ENCODE measurements at places on chromosomes 5 and 9. TPM values are rescaled to one million over a fixed set of nuclear protein-coding genes. Genes with fewer than 3 reads are reported as not detected.

DNA sequence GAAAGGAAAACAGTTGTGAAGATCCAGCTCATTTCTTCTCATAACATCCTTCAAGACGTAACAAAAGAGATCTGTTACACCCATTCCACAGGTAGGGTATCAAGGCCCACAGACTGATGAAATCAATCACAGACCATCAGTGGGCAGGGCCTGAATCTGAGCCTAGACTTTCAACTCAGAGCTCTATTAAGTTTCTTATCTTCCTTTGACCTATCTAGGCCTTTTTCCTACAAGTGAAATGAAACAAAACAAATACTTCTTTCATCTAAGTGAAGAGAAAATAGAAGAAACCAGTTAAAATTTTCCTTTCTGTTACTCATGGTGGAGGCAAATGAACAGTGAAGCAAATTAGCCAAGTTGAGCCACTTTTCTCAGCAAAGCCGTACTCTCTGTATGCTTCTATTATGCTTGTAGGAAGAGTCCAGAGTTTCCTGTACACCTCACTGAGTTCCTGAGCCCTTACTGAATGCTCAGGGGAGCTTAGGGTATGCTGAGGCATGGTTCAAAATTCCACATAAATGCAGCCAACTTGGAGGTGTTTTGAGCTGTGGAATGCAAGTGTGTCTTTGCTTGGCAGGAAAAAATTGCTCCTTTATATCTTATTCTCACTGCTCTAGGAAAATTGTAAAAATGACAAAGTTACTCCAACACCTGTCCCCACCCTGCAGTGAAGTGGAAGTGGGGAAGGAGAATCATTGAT is 91.9 kb downstream of the FEM1C start:
- no peak overlapping the region for H3K4me3 ChIP-seq
- no peaks in the 10 kb centered on the region for H3K27me3 ChIP-seq
- no peaks in the 10 kb centered on the region for H3K36me3 ChIP-seq
- no peak for DNase-seq
- no peak overlapping the region for H3K27ac ChIP-seq
- H3K4me1 ChIP-seq, result peaks cover 33% of the 10 kb centered on the region

DNA sequence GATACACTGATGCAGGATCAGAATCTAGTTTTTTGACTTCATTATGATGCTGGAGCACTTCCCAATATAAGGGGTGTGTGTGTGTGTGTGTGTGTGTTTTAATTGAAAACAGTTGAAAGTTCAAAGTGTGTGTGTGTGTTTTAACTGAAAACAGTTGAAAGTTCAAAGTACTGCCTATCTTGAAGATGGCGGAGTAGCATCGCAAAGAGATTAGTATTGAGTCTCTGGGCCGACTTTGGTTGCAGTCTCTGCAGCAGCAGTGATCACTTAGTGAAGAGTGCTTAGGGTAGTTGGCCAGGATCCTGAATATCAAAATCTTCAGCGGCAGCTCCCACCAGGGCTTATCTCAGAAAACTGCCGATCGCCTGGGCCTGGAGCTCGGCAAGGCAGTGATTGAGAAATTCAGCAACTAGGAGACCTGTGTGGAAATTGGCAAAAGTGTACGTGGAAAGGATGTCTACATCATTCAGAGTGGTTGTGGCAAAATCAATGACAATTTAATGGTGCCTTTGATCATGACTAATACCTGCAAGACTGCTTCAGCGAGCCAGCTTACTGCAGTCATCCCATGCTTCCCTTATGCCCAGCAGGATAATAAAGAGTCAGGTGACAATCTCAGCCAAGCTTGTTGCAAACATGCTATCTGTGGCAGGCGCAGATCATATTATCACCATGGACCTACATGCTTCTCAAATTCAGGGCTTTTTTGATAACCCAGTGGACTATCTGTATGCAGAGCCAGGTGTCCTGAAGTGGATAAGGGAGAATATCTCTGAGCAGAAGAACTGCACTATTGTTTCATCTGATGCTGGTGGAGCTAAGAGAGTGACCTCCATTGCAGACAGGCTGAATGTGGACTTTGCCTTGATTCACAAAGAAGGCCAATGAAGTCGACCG is 7.3 kb upstream of the SCAI start:
- no peak overlapping the region for H3K27ac ChIP-seq
- H3K27me3 ChIP-seq, result no peaks in the 10 kb centered on the region
- peaks cover 22% of the 10 kb centered on the region for H3K4me1 ChIP-seq
- peaks cover 60% of the 10 kb centered on the region for H3K36me3 ChIP-seq

GRCh38 chr5:2147504-2148311 is 265.0 kb upstream of the IRX4 start:
- H3K27ac ChIP-seq, result no peak overlapping the region
- H3K4me3 ChIP-seq, result no peak overlapping the region
- peaks cover 41% of the 10 kb centered on the region for H3K27me3 ChIP-seq
- H3K4me1 ChIP-seq, result no peaks in the 10 kb centered on the region
- no peak for DNase-seq
- H3K36me3 ChIP-seq, result no peaks in the 10 kb centered on the region

GRCh38 chr9:105114964-105115728 is 129.3 kb upstream of the SLC44A1 start:
- peak; percentile 18 for DNase-seq
- no peak overlapping the region for H3K27ac ChIP-seq
- no peak overlapping the region for H3K4me3 ChIP-seq
- peaks cover 6% of the 10 kb centered on the region for H3K4me1 ChIP-seq

GRCh38 chr5:55816342-55816741 is 34.8 kb upstream of the IL31RA start:
- DNase-seq, result no peak
- H3K36me3 ChIP-seq, result no peaks in the 10 kb centered on the region
- peaks cover 20% of the 10 kb centered on the region for H3K27me3 ChIP-seq
- H3K4me3 ChIP-seq, result no peak overlapping the region
- H3K4me1 ChIP-seq, result no peaks in the 10 kb centered on the region
- H3K27ac ChIP-seq, result no peak overlapping the region

- peak overlapping the region; percentile 83 for H3K27ac ChIP-seq
- peaks cover 11% of the 10 kb centered on the region for H3K27me3 ChIP-seq
- H3K4me1 ChIP-seq, result peaks cover 17% of the 10 kb centered on the region
- no peaks in the 10 kb centered on the region for H3K36me3 ChIP-seq
- no peak overlapping the region for H3K4me3 ChIP-seq
Measured at GRCh38 chr9:134267881-134268724, 58.2 kb upstream of the RXRA start.

DNA sequence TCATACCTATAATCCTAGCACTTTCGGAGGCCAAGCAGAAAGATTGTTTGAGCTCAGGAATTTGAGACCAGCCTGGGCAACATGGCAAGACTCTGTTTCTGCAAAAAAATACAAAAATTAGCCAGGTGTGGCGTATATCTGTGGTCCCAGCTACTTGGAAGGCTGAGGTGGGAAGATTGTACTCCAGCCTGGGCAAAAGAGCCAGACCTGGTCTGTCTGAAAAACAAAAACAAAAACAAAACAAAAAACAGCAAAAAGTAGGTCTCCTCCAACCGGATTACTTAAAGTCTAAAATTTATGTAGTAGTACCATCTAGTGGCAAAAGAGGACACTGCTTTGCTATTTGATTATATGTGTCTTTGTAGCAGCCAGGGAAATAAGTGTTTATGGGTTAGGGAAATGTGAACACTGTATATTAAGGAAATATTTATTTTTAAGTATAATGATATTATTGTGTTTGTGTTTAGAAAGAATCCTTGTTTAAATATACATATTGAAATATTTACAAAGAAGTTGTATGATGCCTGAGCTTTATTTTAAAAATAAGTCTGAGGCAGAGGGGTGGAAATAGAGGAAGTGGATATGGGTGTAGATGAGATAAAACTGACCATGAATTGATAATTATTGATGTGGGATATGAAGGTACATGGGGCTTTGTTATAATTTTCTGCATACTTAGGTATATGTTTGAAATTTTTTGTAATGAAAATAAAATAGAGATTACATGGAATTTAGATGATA is 20.0 kb downstream of the APC start:
- no peak overlapping the region for H3K4me3 ChIP-seq
- DNase-seq, result no peak
- H3K27me3 ChIP-seq, result no peaks in the 10 kb centered on the region
- peaks cover 37% of the 10 kb centered on the region for H3K4me1 ChIP-seq
- H3K27ac ChIP-seq, result peak overlapping the region; percentile 45

DNA sequence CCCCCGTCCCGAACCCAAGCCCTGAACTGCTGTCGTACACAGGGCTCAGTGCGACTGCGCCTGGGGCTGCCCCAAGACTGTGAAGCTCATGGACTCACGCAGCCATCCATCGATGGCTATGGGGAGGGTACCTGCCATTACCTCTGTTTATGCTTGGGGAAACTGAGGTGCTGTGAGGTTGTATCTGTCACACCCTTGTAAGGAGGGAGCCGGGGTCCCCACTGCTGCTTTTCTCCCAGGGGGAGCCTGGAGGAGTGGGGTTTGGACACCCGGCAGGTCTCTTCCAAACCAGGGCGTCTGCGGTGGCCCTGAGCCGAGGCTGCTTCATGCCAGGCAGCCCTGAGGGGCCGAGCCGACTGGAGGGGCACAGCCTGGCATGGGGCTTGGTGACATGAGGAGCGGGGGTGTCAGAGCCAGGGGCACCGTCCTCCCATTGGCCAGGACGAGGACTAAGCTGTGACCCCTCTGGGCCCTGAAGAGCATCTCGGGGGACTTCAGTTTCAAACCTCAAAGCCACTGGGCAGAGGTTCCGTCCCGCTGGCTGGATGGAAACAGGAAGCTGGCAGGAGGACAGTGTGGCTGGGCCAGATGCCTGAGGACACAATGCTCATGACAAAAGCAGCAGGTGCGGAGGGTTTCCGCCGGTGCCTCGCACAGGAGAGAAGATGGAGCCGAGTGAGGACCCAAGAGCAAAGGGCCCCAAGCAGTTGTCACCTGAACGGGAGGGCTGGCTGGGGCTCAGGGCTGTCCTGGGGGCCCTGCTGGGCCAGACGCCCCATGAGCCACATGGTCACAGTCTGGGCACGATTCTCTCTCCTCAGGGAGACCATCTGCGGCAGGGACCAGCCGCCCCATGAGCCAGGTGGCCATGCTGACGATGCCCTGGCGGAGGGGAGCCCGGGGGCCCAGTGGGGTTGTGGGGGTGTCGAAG is 54.4 kb upstream of the EXOC3 start:
- no peak for DNase-seq
- H3K27ac ChIP-seq, result no peak overlapping the region
- H3K4me1 ChIP-seq, result no peaks in the 10 kb centered on the region
- H3K27me3 ChIP-seq, result no peaks in the 10 kb centered on the region
- H3K36me3 ChIP-seq, result peaks cover 7% of the 10 kb centered on the region

- no peaks in the 10 kb centered on the region for H3K36me3 ChIP-seq
- H3K27me3 ChIP-seq, result no peaks in the 10 kb centered on the region
- no peaks in the 10 kb centered on the region for H3K4me1 ChIP-seq
- H3K27ac ChIP-seq, result no peak overlapping the region
Measured at GRCh38 chr5:98735806-98736507, 37.5 kb upstream of the RGMB start.

- no peak overlapping the region for H3K4me3 ChIP-seq
Measured at GRCh38 chr9:84866396-84867175, 197.1 kb downstream of the NTRK2 start.

GRCh38 chr9:120890320-120891244 is 13.6 kb upstream of the PHF19 start:
- no peak overlapping the region for H3K4me3 ChIP-seq
- H3K36me3 ChIP-seq, result no peaks in the 10 kb centered on the region
- H3K4me1 ChIP-seq, result peaks cover 16% of the 10 kb centered on the region
- H3K27me3 ChIP-seq, result no peaks in the 10 kb centered on the region
- peak overlapping the region; percentile 55 for H3K27ac ChIP-seq

GRCh38 chr5:160315968-160316367 is 3.6 kb upstream of the CCNJL start:
- H3K27me3 ChIP-seq, result no peaks in the 10 kb centered on the region
- no peaks in the 10 kb centered on the region for H3K36me3 ChIP-seq
- DNase-seq, result no peak
- no peak overlapping the region for H3K4me3 ChIP-seq

GRCh38 chr9:107755246-107755645 is 265.7 kb upstream of the KLF4 start:
- no peak overlapping the region for H3K27ac ChIP-seq
- H3K27me3 ChIP-seq, result no peaks in the 10 kb centered on the region
- no peak overlapping the region for H3K4me3 ChIP-seq
- H3K4me1 ChIP-seq, result peaks cover 19% of the 10 kb centered on the region
- H3K36me3 ChIP-seq, result no peaks in the 10 kb centered on the region
- no peak for DNase-seq

GRCh38 chr9:136799079-136799853 is 3.1 kb downstream of the CCDC183 start:
- no peak for DNase-seq
- H3K4me1 ChIP-seq, result peaks cover 63% of the 10 kb centered on the region
- H3K27me3 ChIP-seq, result peaks cover 50% of the 10 kb centered on the region
- peak overlapping the region; percentile 99 for H3K27ac ChIP-seq
- H3K36me3 ChIP-seq, result no peaks in the 10 kb centered on the region

DNA sequence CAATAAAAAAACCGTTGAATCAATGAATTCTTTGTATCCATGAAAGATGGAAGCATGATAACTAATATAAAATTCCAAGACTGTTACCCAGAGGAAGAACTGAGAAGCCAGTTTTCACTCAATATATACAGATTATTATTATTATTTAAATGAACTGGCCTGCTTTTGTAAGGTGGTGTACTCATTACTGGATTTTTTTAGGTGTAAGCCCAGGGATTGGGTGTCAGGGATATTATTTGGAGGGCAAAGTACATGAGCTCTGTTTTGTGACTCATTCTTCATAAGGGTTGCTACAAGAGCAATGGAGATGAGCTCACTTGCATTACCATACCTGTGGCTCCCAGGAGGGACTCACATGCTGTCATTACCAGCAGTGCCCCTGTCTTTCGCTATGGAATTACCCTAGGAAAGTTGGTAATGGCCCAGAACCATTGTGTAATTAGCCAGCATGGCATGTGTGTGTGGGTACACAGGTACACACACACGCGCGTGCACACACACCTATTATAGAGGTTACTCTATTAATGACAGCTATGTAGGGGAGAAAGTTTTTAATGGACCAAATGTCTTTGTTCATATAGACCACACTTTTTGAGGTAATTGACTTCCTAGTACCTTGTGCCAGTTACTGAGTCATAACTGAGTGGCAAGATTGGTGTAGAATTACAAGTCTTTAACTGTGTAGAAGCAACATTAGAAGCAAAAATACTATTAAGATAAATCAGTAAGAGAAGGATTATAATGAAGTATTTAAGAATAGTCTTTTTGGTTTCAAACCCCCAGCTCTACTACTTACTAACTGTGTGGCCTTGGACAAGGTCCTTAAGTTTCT is 143.4 kb downstream of the GDNF start:
- H3K4me1 ChIP-seq, result no peaks in the 10 kb centered on the region
- H3K4me3 ChIP-seq, result no peak overlapping the region
- no peaks in the 10 kb centered on the region for H3K27me3 ChIP-seq
- no peak overlapping the region for H3K27ac ChIP-seq
- no peak for DNase-seq

IFNW1 gene
- not detected for total RNA-seq

CSF1R gene
- total RNA-seq, result 15.5 TPM

IL17B gene
- total RNA-seq, result not detected

TMEM232 gene
- 3.6 TPM for total RNA-seq

SERF1A gene
- total RNA-seq, result 9.6 TPM

CTSV gene
- 0.14 TPM for total RNA-seq
